Colonic mucosa (tissue), 4 donors: ENCODE measurements at places on chromosomes 2 and 18.

- no peak for DNase-seq
Observed at GRCh38 chr2:30503007-30503694, 56.1 kb downstream of the LCLAT1 start.

- DNase-seq = no peak
Observed at GRCh38 chr2:107266555-107266954, 380.6 kb upstream of the ST6GAL2 start.

GRCh38 chr2:217249121-217250012 is 389.5 kb upstream of the TNP1 start:
- no peak for DNase-seq

GRCh38 chr2:56132138-56132537 is 51.7 kb upstream of the CCDC85A start:
- no peak for DNase-seq

DNA sequence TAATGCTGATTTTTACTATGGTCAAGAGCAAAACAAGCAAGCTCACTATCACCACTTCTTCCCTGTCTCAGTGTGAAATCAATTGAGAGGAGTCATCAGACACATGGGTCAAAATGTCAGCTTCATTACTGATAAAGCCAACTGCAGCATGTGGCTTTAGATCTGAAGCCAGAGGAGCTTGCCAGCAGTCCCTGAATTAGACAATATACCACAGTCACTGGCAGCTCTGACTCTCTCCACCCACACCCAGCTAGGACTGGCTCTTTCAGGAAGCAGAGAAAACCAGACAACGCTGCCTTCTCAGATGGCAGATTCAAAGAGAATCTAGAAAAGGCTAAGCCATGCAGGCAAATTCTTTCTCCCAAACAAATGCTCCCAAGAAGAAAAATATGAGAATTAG is 20.0 kb upstream of the ASB18 start:
- DNase-seq = no peak

DNA sequence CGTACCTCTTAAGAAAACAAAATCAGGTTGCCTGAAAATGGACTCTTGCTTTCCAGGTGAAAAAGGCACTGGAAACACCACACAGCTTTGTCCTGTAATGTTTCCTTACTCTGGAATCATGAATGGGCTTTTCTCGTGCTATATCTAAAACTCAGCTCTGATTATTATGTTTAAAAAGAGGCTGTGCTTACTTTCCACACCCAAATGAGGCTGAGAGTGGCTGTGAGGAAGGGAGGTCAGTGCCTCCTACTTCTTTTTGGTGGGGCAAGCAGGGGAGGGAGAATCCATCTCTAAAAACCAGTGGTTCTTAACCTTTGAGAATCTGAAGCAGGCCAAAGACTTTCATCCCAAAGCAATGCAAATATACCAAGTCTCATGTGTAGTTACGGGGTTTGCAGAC is 148.6 kb downstream of the FAM210A start:
- DNase-seq = no peak

GRCh38 chr2:145723872-145724271 is 1204.0 kb upstream of the ZEB2 start:
- DNase-seq = no peak

DNA sequence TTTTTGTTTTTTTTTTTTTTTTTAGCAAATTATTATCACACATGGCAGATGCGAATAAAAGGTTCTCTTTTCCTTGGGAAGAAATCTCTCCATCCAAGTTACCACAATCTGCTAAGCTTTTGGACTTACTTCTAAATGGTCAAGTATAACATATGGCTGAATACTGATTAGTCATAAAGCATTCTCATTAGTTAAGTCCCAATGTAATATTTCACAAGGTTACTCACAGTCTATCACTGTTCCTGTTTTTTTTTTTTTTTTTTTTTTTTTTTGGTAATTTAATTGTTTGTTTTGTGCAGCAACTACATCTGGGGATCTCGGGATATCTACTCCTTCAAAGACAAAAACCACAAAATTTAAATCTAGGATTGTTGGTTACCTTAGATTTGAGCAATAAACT is 771.7 kb downstream of the CPS1 start:
- DNase-seq = no peak

- no peak for DNase-seq
Observed at GRCh38 chr18:41490861-41491260, 464.2 kb upstream of the PIK3C3 start.

GRCh38 chr18:59382383-59382782 is 23.3 kb upstream of the LMAN1 start:
- no peak for DNase-seq

GRCh38 chr2:11764359-11764758 is 17.9 kb downstream of the LPIN1 start:
- peak; percentile 73 for DNase-seq

DNA sequence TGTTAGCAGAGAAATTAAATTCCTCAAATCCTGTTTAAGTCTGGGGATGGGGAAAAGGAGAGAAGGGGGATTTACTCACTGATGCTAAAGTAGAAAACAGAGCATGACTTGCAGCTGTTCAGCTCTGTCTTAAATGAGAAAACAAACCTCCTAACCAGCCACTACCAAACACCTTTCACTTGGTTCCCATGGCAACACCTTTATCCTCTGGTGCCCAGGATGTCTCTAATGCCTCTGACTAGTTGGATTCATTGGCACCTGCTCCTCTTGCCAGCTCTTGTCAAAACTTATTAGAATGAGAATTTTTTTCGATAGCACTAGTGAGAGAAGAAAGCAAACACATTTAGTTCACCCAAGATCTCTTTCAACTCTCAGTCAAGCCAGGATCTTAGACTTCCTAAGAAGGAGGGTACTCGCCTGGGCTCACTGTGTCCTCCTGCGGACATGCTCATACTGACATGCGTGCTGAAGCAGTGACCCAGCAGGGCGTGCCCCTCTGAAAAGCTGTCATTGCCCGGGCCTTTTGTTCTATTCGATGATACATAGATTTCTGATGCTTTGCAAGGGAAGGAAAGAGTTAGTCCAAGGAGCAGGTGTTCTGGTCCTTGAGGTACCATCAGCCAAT is 656.0 kb upstream of the CELF4 start:
- no peak for DNase-seq

GRCh38 chr2:95269036-95269680 is 5.1 kb upstream of the PROM2 start:
- peak; percentile 12 for DNase-seq

DNA sequence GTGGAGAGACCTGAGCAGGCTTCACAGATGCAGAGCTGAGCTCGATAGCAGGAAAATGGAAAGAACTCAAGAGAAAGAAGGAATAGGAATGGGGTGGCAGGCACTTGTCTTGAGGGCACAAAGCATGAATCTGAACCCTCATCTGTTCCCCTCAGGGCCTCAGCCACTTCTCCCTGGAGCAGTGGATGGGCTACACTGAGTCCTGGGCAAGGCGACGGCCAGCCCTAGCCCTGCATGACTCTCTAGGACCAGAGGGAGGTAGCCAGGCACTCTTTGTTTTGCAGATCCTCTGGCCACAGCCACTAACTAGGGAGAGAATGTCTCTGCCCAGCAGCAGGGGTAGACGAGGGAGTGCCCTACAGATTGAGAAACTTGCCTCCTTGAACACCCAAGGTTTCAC is 3.4 kb upstream of the TEX51 start:
- DNase-seq = peak; percentile 6
